ENCODE measurements at places on chromosomes 12 and 14.

DNA sequence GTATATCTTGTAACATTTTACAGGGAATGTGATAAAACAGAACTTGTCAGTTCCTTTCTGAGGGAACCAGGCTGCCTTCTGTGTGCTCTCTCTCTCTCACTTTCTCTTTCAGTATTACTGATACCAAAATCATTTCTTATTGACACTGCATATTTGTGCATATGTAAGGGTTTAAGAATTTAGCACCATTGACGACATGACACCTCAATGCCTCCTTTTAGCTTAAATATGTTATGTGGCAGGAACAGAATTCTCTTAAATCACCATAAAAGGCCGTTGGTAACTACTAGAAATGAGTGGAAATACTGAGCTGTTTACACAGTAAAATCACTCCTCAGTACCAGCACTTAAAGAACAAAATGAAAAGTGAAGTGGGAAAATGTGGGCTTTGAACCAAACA lies 457.7 kb upstream of the SYT1 start:
- no peak overlapping the region for H3K4me3 ChIP-seq
- H3K27me3 ChIP-seq, result no peaks in the 10 kb centered on the region
- no peaks in the 10 kb centered on the region for H3K4me1 ChIP-seq
- H3K36me3 ChIP-seq, result no peaks in the 10 kb centered on the region

GRCh38 chr14:51873221-51873893 lies 12.9 kb downstream of the GNG2 start:
- peak; percentile 97 for DNase-seq
- H3K36me3 ChIP-seq, result no peaks in the 10 kb centered on the region
- peak overlapping the region; percentile 15 for H3K4me3 ChIP-seq
- peaks cover 29% of the 10 kb centered on the region for H3K4me1 ChIP-seq

- H3K36me3 ChIP-seq, result no peaks in the 10 kb centered on the region
- H3K4me1 ChIP-seq, result no peaks in the 10 kb centered on the region
- no peak for DNase-seq
Measured at GRCh38 chr12:4082809-4083403, 190.7 kb upstream of the CCND2 start.

- no peaks in the 10 kb centered on the region for H3K27me3 ChIP-seq
- H3K27ac ChIP-seq, result peak overlapping the region; percentile 99
- DNase-seq, result peak; percentile 77
- H3K36me3 ChIP-seq, result peaks cover 12% of the 10 kb centered on the region
- H3K4me3 ChIP-seq, result peak overlapping the region; percentile 81
- H3K4me1 ChIP-seq, result peaks cover 45% of the 10 kb centered on the region
Measured at GRCh38 chr12:53500142-53500775, 824 bp upstream of the TARBP2 start.

DNA sequence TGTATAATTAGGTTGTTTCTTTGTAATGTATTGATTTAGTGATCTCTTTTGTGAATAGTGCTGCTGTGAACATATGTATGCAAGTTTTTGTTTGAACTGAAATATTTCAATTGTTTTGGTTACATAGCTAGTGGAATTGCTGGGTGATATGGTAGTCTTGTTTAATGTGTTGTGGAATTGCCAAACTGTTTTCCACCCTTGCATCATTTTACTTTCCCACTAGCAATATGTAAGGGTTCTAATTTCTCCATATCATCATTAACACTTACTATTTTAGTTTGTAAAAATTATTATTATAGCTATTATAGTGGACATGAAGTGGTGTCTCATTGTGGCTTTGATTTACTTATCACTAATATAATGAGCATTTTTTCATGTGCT lies 5.9 kb downstream of the G2E3 start:
- peaks cover 10% of the 10 kb centered on the region for H3K36me3 ChIP-seq
- no peak overlapping the region for H3K4me3 ChIP-seq
- no peak for DNase-seq
- H3K27ac ChIP-seq, result no peak overlapping the region

GRCh38 chr14:21096978-21097635 lies 1.3 kb downstream of the ZNF219 start:
- no peaks in the 10 kb centered on the region for H3K36me3 ChIP-seq
- no peak overlapping the region for H3K4me3 ChIP-seq
- no peak for DNase-seq
- H3K27ac ChIP-seq, result no peak overlapping the region
- peaks cover 16% of the 10 kb centered on the region for H3K4me1 ChIP-seq
- no peaks in the 10 kb centered on the region for H3K27me3 ChIP-seq

DNA sequence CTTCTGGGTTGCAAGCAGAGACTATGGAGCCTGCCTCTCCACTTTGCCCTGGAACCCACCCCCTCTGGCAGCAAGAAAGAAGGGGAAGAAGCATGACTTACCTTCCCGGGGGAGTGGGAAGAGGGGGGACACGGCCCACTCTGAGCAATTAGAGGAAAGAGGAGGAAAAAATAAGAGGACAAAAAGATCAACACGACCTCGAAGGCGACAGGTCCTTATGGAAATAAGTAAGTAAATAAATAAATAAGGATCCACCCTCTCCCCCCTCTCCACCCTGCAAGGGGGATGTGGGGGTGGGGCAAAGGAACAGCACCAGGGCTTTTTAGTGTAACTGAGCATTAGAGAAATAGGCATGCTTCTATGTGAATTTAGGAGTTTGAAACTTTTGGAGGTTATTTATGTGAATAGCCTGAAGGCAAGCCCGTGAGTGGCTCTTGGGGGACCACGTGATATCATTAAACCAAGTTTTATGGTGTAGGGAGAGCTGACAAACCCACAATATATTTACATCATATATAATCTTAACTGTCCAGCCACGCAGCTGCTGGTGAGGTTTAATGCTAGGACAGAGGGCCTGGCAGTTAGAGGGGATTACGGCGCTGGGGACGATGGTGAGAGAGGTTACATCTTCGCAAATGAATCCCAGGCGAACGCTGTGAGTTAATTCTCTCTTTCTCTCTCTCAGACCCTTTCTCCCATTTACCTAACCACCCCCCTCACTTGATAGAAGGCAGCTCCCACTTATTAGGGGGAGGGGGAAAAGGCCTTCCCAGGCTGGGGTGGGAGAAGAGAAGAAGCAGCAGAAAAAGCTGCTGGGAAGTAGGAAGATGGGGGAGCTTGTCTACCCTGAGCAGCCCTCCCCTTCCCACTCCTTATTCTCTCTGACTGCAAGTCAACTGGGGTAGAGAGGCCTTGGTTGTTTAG lies 4.8 kb downstream of the HOXC5 start:
- H3K27ac ChIP-seq, result no peak overlapping the region
- no peaks in the 10 kb centered on the region for H3K4me1 ChIP-seq
- peaks cover 84% of the 10 kb centered on the region for H3K27me3 ChIP-seq
- no peak for DNase-seq
- no peaks in the 10 kb centered on the region for H3K36me3 ChIP-seq
- no peak overlapping the region for H3K4me3 ChIP-seq

- H3K4me3 ChIP-seq, result no peak overlapping the region
- DNase-seq, result peak; percentile 39
- peaks cover 18% of the 10 kb centered on the region for H3K4me1 ChIP-seq
- no peak overlapping the region for H3K27ac ChIP-seq
- no peaks in the 10 kb centered on the region for H3K27me3 ChIP-seq
Measured at GRCh38 chr12:52865090-52865944, 16.5 kb upstream of the KRT78 start.

DNA sequence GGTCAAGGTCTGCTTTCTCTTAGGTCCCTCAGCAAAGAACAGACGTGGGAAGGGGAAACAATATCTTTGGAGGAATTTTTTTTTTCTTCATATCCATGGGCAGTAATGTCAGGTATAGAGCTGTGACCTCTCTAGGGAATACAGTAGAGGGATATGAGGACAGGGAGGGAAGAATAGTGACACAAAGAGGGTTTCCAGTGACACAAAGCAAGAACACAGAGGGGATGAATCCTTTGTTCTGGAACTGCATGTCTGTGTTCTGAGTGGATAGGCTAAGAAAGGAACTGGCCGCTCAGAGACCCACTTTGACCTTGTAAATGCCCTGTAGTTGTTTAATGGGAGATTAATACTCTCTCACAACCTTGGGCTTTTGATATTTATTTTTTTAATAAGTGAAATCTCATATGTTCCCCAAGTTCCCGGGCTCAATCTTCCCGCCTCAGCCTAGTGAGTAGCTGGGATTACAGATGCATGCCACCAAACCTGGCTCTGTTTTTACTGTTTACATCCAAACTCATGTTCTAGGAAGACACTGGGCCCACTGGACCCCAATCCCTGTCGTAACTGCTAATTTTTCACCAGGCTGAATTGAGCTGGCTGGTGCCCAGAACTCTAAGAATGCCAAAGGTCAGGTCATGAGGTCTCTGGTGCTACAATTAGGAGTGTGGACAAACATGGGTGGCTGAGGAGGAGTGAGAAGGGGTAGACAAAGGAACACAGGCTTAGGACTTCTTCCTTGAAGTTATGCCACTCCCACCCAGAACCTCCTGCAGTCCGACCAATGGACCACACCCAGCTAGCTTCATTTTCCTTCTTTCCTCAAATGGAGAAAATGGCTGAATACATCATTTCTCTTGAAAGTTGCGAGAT lies 9.1 kb upstream of the PLEKHH1 start:
- no peaks in the 10 kb centered on the region for H3K36me3 ChIP-seq
- no peak overlapping the region for H3K27ac ChIP-seq
- H3K4me1 ChIP-seq, result peaks cover 11% of the 10 kb centered on the region
- DNase-seq, result no peak
- H3K4me3 ChIP-seq, result no peak overlapping the region
- H3K27me3 ChIP-seq, result peaks cover 23% of the 10 kb centered on the region

- H3K36me3 ChIP-seq, result no peaks in the 10 kb centered on the region
- no peak overlapping the region for H3K4me3 ChIP-seq
- no peak overlapping the region for H3K27ac ChIP-seq
- H3K4me1 ChIP-seq, result no peaks in the 10 kb centered on the region
- no peaks in the 10 kb centered on the region for H3K27me3 ChIP-seq
- DNase-seq, result no peak
Measured at GRCh38 chr12:100544165-100544564, 29.3 kb upstream of the GAS2L3 start.

DNA sequence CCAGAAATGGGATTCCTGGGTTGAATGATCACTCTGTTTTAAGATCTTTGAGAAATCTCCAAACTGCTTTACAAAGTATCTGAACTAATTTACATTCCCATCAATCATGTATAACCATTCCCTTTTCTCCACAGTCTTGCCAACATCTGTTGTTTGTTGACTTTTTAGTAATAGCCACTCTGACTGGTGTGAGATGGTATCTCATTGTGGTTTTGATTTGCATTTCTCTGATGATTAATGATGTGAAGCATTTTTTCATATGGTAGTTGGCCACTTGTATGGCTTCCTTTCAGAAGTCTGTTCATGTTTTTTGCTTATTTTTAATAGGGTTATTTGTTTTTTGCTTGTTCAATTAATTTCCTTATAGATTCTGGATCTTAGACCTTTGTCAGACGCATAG lies 211.8 kb upstream of the AVPR1A start:
- no peak for DNase-seq
- H3K27me3 ChIP-seq, result no peaks in the 10 kb centered on the region
- H3K4me3 ChIP-seq, result no peak overlapping the region
- H3K27ac ChIP-seq, result no peak overlapping the region
- H3K36me3 ChIP-seq, result no peaks in the 10 kb centered on the region

DNA sequence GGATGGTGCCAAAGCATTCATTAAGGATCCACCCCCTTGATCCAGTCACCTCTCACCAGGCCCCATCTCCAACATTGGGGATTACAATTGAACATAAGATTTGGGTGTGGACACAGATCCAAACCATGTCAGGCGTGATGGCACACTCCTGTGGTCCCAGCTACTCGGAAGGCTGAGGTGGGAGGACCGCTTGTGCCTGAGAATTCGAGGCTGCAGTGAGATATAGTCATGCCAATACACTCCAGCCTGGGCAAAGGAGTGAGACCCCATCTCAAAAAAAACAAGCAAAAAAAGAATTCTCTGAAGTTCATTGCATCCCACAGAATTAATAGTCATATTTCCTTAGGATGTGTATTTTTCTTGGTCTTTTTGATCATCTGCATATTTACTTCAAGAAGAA lies 34.9 kb downstream of the ZDHHC17 start:
- H3K36me3 ChIP-seq, result peaks cover 10% of the 10 kb centered on the region
- no peaks in the 10 kb centered on the region for H3K27me3 ChIP-seq
- no peak overlapping the region for H3K4me3 ChIP-seq
- DNase-seq, result no peak
- H3K27ac ChIP-seq, result no peak overlapping the region

GRCh38 chr14:61872452-61872851 lies 110.2 kb downstream of the SNAPC1 start:
- peaks cover 3% of the 10 kb centered on the region for H3K27me3 ChIP-seq
- H3K36me3 ChIP-seq, result no peaks in the 10 kb centered on the region
- no peak overlapping the region for H3K4me3 ChIP-seq
- H3K4me1 ChIP-seq, result peaks cover 3% of the 10 kb centered on the region
- peak; percentile 20 for DNase-seq

- no peak overlapping the region for H3K4me3 ChIP-seq
- no peaks in the 10 kb centered on the region for H3K27me3 ChIP-seq
- no peak overlapping the region for H3K27ac ChIP-seq
- H3K4me1 ChIP-seq, result no peaks in the 10 kb centered on the region
- H3K36me3 ChIP-seq, result no peaks in the 10 kb centered on the region
Measured at GRCh38 chr12:128288357-128288756, 21.4 kb downstream of the TMEM132C start.

GRCh38 chr12:120241561-120242274 lies 23.8 kb downstream of the PXN start:
- H3K4me3 ChIP-seq, result no peak overlapping the region
- DNase-seq, result no peak
- H3K27me3 ChIP-seq, result no peaks in the 10 kb centered on the region
- H3K4me1 ChIP-seq, result peaks cover 56% of the 10 kb centered on the region
- peak overlapping the region; percentile 0 for H3K27ac ChIP-seq
- peaks cover 3% of the 10 kb centered on the region for H3K36me3 ChIP-seq

GRCh38 chr12:51147309-51147708 lies 25.6 kb downstream of the TFCP2 start:
- H3K27me3 ChIP-seq, result no peaks in the 10 kb centered on the region
- H3K27ac ChIP-seq, result no peak overlapping the region
- H3K36me3 ChIP-seq, result peaks cover 8% of the 10 kb centered on the region
- no peak for DNase-seq

GRCh38 chr14:64817631-64818030 lies 62.1 kb downstream of the SPTB start:
- H3K36me3 ChIP-seq, result no peaks in the 10 kb centered on the region
- no peak for DNase-seq
- H3K4me1 ChIP-seq, result no peaks in the 10 kb centered on the region

GRCh38 chr14:60329274-60329673 lies 80.3 kb downstream of the PPM1A start:
- peaks cover 24% of the 10 kb centered on the region for H3K4me1 ChIP-seq
- peaks cover 29% of the 10 kb centered on the region for H3K27me3 ChIP-seq
- no peak overlapping the region for H3K4me3 ChIP-seq
- DNase-seq, result no peak
- no peak overlapping the region for H3K27ac ChIP-seq
- no peaks in the 10 kb centered on the region for H3K36me3 ChIP-seq
